ENCODE measurements at places on chromosomes 3 and 15. TPM values are rescaled to one million over a fixed set of nuclear protein-coding genes. Genes with fewer than 3 reads are reported as not detected.

DNA sequence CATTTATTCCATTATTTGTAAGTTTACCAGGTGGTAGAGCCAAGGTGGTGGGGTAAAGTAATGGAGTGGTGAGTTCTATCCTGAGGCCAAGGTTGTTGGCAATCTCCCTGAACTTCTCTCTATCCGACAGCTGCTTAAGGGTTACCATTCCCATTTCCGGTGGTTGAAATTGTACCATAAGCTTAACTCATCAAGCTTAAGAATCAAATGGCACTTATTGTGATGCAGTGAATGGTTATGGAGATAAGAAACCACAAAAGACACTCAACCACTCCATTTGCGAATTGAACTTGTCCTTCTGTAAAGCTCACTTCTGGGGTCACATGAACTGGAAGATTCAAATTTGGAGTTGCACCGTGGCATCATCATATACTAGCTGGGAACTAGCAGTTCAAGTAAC is 287.4 kb upstream of the SLCO3A1 start:
- ATAC-seq, result no peak

- no peak for ATAC-seq
Measured at GRCh38 chr3:176202652-176203051, 994.6 kb downstream of the TBL1XR1 start.

- ATAC-seq, result no peak
Measured at GRCh38 chr3:88362428-88362827, 212.7 kb downstream of the C3orf38 start.

GRCh38 chr15:81987628-81988027 is 58.2 kb downstream of the MEX3B start:
- ATAC-seq, result no peak

- no peak for ATAC-seq
Measured at GRCh38 chr15:94186770-94187331, 44.5 kb upstream of the MCTP2 start.

Gene GATM
- total RNA-seq, result 29.8 TPM

Gene SPATA16
- total RNA-seq, result not detected
